Femur (tissue), 1 donor: ENCODE measurements at places on chromosomes 16 and 17.

DNA sequence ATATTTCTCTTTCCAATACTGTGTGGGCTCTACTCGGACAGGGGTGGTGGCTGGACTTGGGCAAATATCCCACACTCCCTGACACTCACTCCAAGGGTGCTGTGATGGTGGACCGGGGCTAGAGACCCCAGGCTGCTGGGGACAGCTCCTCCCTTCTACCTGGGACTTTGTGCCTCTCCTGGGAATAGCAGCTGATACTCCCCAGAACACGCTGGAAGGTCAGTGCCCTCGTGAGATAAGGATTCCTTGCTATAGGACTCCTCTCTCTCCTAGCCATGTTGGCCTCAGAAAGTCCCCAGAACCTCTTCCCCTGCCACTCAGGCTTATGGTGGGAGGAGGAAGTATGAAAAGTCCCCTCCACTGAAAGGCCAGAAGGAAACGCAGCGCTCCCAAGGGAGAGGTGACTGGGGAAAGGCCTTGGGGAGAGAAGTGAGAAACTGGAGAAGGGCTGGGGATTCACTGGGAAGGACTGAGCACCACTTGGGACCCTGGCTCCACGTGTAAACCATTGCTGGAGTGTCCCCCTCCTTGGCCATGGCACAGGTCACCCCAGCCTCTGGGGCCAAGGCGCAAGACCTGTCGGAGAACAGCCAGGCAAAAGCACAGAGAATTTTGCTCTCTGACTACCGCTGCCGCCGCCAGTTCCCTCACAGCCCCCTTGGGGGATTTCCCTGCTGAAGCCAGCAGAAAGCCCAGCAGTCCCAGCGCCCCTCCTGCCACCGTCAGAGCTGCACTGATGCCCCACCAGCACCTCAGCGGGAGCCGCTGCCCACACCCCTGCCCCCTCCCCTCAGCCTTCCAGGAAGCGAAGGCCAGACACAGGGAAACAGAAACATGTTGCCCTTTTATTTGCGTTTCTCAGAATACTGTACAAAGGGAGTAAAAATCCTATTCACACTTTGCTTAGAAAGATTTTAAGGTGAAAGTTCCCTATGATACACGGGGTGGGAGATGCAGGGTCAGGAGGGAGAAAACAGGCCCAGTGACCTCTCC, 2.1 kb upstream of the GSDMB start:
- no peak for DNase-seq

DNA sequence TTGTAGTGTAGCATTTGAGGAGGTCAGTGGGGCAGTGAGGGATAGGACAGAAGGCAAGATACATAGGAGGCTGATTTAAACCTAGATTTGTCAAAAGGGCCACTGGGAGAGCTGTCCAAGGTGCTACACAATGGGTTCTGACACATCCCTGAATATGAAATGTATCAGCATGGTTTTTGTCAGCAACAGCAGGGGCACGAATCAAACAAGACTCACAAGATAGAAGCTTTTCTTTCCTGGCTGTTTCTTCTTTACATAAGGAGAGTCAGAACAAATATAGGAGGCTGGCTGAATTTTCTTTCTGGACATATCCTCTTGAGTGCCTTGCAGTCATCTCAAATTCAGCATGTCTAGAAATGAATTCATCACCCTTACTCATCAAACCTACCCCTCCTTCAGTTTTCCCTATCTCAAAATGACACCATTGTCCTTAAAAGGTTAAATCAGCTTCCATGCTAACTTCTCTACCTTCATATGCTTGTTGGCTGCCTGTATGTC, 130.5 kb downstream of the NPIPB5 start:
- no peak for DNase-seq

DNA sequence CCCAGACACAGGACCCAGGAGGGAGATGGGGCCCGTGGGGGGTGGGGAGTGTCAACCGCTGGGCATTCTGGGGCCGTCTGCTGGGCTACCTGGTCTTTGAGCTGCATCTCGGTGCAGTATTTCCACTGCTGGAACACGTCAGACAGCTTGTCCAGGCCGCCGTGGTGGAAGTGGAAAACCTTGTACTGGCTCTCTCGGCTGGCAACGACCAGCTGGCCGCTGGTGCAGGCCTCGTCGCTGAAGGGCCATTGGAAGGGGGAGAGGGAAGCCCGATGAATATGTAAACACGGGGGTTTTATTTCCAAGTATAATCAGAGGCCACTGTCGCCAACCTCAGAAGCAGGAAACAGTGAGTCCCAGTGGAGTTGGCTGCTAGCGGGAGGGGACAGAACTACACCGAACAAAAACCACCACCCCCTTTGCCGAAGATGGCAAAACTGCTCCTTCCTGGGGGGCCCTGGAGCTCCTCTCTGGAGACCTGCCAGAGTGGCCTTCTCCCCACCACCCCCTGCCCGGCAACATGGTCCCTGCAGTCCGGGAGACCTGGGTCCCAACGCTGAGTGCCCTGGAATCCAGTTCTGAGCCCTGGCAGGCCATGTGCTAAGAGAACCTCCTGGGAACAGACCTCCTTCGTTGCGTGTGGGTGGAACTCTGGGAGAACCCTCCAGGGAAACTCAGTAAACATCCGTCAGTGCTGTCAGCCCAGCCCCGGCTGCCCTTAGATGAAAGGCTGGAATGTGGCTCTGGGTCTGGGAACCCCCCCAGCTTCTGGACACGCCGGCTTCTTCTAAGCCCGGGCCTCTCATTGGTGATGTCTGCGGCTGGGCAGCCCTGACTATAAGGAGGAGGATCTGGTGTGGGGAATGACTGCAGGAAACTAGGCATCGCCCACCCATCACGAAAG, 84.1 kb downstream of the TBC1D16 start:
- peak; percentile 81 for DNase-seq

- DNase-seq, result no peak
Measured at GRCh38 chr17:31697838-31698237, 161.2 kb downstream of the COPRS start.

DNA sequence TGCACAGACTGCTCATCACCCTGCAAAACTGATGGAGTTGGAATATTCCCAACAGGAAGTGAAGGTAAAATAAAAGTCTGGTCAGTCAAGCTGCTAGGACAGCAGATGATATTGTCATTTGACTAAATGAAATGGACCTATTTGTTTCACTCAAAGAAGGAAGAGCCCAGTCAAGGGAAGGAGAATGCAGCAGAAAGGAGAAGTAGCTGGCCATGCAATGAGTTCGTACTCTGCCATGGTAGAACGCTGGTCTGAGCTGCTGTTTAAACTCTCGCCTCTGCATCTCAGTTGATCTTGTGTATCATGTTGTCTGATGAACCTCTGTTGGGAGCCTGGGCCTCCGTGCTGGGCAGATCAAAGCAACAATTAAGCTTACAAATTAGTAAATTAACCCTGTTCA, 15.6 kb upstream of the YPEL2 start:
- DNase-seq, result no peak

- no peak for DNase-seq
Measured at GRCh38 chr16:88722784-88723506, 16.6 kb downstream of the CTU2 start.

GRCh38 chr17:17626151-17626805, 34.8 kb upstream of the PEMT start:
- no peak for DNase-seq

GRCh38 chr16:56988948-56989945, at the start of gene NLRC5:
Gene NLRC5, plus strand, starts transcription at chr16:56989557. Its CDS starts 31,156 bp downstream, at chr16:57020713.
- peak; percentile 89 for DNase-seq

- DNase-seq, result no peak
Measured at GRCh38 chr17:51611585-51611984, 351.2 kb downstream of the UTP18 start.

GRCh38 chr17:27518545-27519521, 62.6 kb downstream of the KSR1 start:
- DNase-seq, result peak; percentile 17

DNA sequence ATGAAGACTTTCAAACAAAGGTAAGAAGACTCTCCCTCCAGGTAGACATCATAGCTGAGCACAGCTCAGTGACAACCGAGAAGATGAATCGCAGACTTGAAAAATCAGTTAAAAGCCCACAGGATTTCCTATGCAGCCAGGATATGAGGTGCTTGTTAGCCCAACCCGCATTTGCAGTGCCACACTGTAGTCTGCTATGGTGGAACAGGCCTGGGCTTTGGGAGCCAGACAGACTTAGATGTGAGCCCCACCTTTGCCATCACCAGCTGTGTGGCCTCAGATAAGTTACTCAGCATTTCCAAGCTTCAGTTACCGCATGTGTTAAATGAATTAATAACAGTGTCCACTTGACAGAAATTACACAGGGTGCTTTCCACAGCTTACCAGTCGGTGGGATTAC, 204.4 kb upstream of the HS3ST3A1 start:
- DNase-seq, result no peak

GRCh38 chr17:77420095-77420803, 279.5 kb downstream of the SEC14L1 start:
- DNase-seq, result no peak

- peak; percentile 69 for DNase-seq
Measured at GRCh38 chr17:57862694-57863667, 13.1 kb upstream of the MRPS23 start.

GRCh38 chr17:6135996-6136395, 65.8 kb downstream of the WSCD1 start:
- DNase-seq, result no peak

GRCh38 chr16:74984194-74984528, 762 bp downstream of the WDR59 start:
- no peak for DNase-seq

GRCh38 chr17:79549141-79549915, 61.5 kb downstream of the RBFOX3 start:
- DNase-seq, result no peak

DNA sequence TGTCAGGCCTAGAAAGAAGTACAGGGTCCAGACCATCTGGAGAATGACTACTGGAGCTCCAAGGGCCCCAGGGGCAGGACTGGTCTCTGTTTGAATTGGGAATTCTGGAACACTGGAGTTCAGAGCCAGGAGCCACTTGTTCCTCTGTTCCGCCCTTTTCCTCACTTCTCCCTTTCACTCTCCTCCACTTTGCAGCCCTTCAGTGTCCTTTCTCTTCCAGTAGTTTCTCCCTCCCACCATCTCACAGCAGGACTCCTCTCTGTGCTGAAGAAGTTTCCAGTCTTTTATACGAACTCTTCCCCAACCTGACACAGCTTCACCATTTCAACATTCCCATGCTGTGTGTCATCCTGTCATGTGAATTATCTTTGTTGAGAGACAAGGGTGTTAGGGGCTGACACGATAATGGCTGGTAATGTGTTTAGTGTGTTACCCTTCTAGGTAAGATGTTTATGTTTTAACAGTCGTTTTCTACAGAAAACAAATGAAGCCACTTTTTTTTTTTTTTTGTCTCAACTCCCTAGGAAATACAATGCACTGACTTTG, 180.3 kb upstream of the MYOCD start:
- no peak for DNase-seq

- DNase-seq, result no peak
Measured at GRCh38 chr16:89293276-89294143, 76.0 kb downstream of the ZNF778 start.

GRCh38 chr16:24989494-24989893, 25.7 kb downstream of the ARHGAP17 start:
- DNase-seq, result no peak

- no peak for DNase-seq
Measured at GRCh38 chr16:49315602-49316001, 34.0 kb upstream of the CBLN1 start.

DNA sequence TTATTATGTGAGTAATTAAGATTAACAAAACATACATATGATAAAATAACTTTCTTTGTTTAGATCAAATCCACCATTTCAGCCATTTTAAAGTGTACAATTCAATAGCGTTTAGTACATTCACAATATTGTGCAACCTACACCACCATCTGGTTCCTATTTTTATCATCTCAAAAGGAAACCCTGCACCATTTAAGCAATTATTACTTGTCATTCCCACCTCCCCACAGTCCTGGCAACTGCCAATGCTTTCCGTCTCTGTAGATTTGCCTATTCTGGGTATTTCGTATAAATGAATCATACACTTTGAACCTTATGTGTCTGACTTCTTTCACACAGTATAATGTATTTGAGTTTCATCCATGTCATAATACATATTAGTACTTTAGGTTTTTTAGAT, 162.5 kb upstream of the CNTNAP4 start:
- no peak for DNase-seq

DNA sequence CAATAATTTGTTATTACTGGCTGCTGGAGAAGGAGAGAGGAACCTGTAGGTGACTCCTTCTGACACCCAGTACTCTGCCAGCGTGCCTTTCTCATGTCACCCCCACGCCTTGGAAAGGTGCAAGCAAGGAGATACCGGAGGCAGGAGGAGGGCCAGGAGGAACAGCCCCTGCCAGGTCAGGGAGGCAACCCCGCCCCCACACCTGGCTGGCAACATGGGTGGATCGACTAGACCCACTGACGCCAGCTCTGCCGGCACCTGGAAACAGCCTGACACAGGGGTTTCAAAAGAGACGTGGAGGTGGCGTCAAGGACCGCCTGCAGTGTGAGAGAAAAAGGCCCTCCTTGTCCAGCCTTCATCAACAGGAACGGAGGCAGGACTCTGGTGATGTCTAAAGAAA, 62.3 kb downstream of the CYB5B start:
- DNase-seq, result no peak

GRCh38 chr17:36133602-36134236, 30.1 kb downstream of the CCL4 start:
- DNase-seq, result no peak

DNA sequence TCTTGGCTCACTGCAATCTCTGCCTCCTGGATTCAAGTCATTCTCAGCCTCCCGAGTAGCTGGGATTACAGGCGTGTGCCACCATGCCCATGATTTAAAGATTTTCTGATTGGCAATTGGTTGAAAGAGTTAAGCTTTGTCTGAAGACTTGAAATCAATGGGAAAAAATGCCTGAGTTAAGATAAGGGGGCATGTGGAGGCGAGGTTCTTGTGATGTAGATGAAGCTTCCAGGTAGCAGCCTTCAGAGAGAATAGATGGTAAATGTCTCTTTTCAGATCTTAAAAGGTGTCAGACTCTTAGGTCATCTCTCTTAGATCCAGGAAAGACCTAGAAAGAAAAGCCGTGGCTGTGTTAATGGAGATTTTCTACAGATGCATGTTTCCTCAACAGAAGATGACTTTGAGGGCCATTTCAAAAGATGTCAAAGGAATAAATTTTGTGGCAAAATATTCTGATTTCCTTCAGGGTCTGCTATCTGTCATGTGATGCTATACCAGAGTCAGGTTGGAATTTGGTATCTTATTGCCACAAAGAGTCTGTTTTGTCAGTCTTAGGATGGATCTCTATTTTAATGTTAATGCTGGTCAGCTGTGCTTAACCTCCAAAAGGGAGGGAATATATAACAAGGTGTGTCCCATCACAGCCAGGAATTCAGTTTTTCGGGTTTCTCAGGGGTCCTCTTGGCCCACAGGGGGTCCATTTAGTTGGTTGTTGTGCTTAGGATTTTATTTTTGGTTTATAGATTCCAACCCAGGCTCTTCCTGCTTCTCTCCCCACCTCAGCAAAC, 58.3 kb upstream of the AKTIP start:
- DNase-seq, result no peak
